ENCODE measurements at places on chromosomes 7 and 10. TPM values are rescaled to one million over a fixed set of nuclear protein-coding genes. Genes with fewer than 3 reads are reported as not detected.

The CPN1 gene
- total RNA-seq = not detected

The LRGUK gene
- total RNA-seq = 0.07 TPM

The UPK3B gene
- total RNA-seq = not detected

The MRM2 gene
- 18.0 TPM for total RNA-seq

The PRR15 gene
- total RNA-seq = not detected

The LRIT1 gene
- 0.12 TPM for total RNA-seq

The NUTM2B gene
- 0.27 TPM for total RNA-seq

The MNX1 gene
- not detected for total RNA-seq

The XPNPEP1 gene
- 50.8 TPM for total RNA-seq

The ASIC3 gene
- 1.7 TPM for total RNA-seq

The PPP1R17 gene
- total RNA-seq = not detected

DNA sequence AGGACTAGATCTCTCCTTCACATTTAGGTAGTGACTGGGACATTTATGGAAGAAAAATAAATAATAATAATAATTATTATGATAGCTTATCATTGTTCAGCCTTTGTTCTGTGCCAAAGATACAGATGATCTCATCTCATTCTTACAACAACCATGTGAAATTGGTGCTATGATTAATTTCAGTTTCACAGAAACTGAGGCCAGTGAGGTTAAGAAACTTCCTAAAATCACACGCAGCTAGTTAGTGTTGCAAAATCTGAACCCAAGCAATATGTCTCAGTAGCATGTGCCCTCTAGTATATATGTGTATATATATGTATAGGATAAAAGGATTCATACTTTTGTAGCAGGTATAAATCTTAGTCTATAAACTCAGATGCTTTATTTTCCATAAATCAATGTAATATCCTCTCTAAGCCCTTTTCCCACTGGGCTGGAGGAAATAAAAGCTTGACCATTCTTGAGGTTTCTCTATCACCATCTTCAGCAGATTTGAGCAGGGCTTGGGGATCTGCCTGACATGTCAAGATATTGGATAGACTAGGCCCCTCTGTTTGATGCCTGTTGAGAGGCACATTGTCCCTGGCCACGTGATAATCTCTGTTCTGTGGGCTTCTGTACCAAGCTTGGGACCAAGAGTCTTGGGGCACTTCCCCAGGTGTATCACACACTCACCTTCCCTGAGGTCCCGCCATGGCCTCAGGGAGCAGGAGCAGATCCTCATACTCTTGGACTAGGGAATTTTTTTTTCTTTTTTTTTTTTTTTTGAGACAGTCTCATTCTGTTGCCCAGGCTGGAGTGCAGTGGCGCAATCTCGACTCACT is 172.6 kb upstream of the NRP1 start:
- peak; percentile 33 for ATAC-seq

GRCh38 chr10:99394256-99394655 is 36.2 kb downstream of the GOT1 start:
- no peak for ATAC-seq

DNA sequence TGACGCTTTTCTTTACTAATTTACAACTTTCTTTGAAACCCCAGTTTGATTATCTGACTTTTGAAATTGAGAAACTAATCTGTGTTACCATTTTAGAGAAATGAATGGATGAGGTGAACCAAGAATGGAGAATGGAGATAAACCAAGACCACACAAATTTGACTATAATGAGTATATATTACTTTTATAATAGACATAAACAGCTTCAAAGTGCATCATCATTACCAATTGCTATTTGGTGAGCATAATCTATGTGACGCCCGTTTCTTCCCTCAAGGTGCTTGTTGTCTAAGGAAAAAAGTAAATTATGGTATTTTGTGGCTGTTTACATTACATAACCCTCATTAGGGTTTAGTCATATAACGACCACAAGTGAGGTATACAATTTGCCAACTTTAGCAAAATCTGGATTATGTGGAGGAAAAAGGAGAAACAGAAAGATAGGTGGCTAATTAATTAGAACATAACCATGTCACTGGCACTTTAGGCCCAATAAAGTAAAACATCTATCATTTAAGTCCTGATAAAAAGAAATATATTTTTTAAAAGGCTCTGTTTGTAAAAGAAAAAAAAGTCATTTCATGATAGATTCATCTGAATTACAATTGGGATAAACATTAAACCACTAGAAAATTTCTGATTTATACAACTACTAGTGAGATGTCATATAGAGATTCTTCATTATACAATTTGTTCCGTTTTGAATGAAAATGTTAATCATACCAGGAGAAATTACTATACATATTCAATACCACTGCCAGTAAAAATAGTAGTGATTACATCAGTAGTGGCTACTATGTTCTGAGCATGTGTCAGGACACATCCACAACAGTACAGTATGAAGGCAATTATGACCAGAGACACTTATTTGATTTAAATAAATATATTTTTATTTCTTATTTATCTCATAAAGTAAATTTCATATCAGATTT is 118.2 kb upstream of the FAM133B start:
- ATAC-seq = no peak

GRCh38 chr10:77877441-77878344 is 48.9 kb downstream of the DLG5 start:
- peak; percentile 80 for ATAC-seq

DNA sequence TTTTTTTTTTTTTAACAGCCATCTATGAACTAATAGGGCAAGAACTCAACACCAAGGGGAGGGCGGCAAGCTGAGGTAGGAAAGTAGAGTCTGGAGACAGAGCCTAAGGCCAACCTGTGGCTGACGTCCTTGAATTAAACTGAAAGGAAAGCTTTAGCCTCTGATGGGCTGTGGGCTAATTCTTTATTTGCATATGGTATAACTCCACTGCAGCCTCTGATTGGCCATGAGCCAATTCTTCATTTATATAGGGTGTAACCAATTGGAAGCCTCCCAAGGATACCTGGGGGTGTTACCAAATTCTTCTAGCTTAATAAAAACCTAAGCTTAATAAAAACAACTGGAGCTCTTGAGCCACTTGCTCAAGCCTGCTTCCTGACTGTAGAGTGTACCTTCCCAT is 10.3 kb downstream of the TYW1 start:
- no peak for ATAC-seq

DNA sequence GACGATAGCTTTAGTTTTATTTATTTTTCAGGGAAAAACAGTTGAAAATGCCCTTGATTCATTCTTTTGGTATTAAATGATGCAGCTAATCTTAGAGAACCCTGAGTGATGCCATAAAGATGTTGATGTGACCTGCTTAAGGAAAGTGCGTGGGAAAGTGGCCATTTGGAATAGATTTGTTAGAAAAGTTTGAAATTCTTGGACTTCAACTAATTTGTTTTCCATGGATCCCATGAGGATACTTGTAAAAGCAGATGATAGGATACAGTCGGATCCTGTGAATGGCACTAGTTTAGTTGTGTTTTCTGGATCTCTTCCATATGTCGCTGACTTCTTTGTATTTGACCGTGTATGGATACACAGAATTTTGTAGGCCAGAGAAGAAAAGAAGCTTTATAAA is 69.0 kb downstream of the SEPTIN7 start:
- no peak for ATAC-seq

GRCh38 chr7:84801396-84801795 is 385.5 kb downstream of the SEMA3D start:
- no peak for ATAC-seq

- ATAC-seq = no peak
Observed at GRCh38 chr10:18306031-18306430, 165.8 kb downstream of the CACNB2 start.

- no peak for ATAC-seq
Observed at GRCh38 chr10:5511231-5511884, 12.0 kb upstream of the CALML5 start.

GRCh38 chr7:158631574-158632195 is 44.1 kb upstream of the PTPRN2 start:
- ATAC-seq = no peak

DNA sequence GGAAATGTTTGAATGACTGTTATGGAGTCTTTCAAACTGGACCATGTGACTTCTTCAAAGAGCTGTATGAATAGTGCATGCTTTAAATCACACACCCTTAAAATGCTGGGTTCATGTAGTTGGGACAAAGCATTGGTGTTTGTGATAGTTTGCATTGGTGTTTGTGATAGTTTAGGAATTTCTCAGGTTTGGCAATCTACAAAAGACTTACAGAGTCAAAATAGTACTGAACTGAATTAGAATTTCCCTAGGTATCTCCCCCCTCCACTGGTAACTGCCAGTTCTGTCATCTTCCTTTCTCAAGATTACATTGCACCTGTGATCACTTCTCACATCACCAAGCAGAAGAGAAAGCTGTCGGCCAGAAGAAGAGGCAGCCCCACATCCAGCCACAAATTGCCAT is 261.1 kb downstream of the GATA3 start:
- ATAC-seq = no peak

DNA sequence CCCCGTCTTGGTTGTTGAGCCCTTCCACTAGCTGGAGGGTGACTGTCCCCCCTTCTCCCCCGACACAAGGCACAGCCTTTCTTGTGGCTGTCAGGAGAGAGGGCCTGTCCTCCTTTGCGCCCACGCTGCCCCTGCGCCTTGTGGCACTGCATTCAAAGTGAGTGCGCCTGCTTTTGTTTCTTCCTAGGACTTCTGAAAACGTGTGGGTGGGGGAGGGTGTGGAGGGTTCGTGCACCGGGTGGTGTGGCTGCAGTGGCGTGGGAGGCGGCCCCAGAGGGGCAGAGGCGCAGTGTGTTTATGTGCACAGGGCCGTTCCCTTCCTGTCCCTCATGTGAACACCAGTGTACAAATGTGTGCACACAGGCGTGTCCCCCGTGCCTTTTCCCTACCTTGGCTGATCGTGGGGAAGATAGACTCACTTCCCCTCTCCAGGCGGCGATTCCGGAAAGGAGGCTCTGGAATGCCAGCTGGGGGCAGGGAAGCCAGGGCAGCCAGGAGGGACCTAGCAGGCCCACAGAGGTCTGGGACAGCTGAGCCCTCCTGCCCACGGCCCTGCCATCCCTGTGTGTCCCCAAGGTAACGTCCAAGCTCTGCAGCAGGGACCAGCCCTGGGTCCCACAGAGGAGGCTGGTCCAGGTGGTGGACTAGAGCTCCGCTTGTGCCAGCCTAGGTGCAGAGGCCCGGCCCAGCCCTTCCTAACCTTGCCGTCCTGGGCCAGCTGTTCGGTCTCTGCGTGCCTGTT is 88.8 kb downstream of the LHPP start:
- ATAC-seq = no peak

DNA sequence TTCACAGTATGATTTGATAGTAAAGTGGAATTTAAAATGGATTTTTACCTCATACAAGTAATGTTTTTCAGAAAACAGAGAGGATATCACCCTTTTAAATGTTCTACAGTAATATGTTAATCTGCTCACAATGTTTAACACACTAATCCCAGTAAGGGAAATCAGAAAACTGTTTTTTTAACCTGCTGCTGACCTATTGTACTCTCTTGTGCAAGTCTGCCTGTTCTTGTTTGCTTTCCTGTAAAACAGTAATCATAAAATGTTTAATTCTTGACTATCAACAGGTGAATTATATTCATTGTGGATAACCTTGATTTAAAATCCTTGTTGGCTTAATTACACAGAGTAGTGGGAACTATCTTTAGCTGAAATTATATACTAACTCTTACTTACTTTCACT is 126.4 kb downstream of the GNAT3 start:
- ATAC-seq = no peak

DNA sequence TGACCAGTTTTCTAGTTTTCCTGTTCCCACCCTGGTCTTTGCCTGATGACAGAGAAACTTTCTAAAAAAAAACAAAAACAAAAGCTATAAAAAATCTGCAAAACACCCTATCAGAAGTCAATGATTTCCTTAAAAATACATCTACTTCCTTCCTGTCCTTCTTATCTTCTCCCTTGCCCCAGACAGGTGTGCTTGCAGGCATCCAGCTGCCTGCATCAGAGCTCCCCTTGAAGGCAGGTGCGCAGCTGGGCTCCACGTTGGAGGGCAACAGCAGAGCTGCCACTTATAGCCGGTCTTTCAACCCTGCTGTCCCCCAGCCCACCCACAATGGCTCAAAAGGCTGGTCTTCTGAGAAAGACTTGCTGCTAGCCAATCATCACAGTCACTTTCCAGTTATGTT is 29.8 kb downstream of the UBE2D4 start:
- ATAC-seq = no peak

GRCh38 chr7:47383696-47384445 is 198.0 kb downstream of the TNS3 start:
- no peak for ATAC-seq

GRCh38 chr10:122316224-122316884 is 45.3 kb downstream of the BTBD16 start:
- no peak for ATAC-seq

DNA sequence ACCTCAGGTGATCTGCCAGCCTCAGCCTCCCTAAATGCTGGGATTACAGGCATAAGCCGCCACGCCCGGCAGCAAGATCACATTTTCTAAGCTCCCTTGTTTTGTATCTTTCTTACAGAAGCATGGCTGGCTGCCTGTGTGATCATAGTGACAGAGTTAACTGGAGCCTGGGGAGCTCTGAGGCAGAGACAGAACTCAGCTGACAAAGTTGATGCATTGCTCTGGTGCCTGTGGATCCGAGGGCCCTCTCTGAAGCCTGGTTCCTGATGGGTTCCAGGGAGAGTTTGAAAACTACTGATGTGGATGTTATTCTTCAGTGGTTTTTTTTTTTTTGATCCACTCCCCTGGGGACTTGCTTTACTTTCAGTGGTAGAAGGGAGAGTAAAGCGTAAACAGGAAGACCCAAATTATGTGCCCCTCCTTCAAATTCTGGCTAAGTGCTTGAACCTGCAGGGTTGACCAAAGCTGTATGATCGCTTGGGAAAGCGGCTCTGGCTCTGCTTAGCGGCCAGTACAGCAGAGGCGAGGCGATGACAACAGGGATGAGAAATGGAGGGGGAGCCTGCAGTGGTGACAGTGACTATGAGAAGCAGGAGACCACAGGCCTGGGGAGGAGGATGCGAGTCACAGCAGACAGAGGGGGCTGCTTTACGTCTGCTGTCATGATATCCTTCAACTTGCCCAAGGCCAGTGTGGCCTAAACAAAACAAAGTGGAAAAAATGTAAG is 6.8 kb upstream of the EFCAB10 start:
- ATAC-seq = no peak

DNA sequence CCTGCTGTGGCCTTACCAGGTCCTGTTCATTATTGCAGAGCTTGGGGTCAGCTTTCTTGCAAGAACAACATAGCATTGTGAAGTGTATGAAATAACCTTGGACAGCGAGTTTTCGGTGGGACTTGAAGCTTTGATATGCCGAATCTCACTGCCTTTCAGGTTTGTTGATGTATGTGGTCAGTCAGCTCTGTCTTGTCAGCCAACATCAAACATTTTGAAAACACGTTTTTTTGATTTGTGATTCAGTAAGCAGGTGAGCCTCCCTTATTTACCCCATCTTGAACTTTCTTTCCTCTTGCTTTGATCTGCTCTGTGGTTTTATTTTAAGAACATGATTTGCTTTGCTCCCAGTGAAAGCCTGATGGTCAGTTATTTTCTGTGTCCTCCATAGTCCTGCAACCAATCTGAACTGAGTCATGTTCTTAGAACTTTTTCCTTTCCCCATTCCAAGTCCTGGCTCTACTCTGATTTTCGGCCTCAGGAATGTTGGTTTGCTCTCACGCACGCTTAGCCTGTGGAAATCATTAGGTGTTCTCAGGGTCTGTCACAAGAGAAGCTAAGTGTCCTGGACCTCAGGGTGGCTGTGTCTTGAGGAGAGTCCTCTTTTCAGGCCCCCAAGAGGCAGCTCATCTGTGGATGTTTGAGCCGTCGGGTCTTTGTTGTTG is 8.7 kb downstream of the WBP1L start:
- ATAC-seq = peak; percentile 91

GRCh38 chr7:107315716-107316220 is 147.0 kb downstream of the HBP1 start:
- ATAC-seq = no peak

- no peak for ATAC-seq
Observed at GRCh38 chr7:13682626-13683025, 306.8 kb downstream of the ETV1 start.

GRCh38 chr10:12712293-12712983 is 289.1 kb downstream of the CCDC3 start:
- ATAC-seq = no peak

All from gastroesophageal sphincter (tissue), 4 donors.